ENCODE measurements at places on chromosomes 12 and 14. TPM values are rescaled to one million over a fixed set of nuclear protein-coding genes. Genes with fewer than 3 reads are reported as not detected.
A peak's percentile ranks its signal among the peaks of the same experiment; 100 is the strongest.

Gene TSPAN8
- total RNA-seq, result not detected

Gene FGF6
- not detected for total RNA-seq

Gene MYH6
- total RNA-seq, result not detected

Gene HOXC4
- total RNA-seq, result not detected

- DNase-seq, result no peak
Observed at GRCh38 chr12:72315858-72316257, 43.7 kb downstream of the TRHDE start.

- DNase-seq, result no peak
Observed at GRCh38 chr12:80509781-80510556, 65.9 kb downstream of the PTPRQ start.

Gene SERPINA5
- not detected for total RNA-seq

DNA sequence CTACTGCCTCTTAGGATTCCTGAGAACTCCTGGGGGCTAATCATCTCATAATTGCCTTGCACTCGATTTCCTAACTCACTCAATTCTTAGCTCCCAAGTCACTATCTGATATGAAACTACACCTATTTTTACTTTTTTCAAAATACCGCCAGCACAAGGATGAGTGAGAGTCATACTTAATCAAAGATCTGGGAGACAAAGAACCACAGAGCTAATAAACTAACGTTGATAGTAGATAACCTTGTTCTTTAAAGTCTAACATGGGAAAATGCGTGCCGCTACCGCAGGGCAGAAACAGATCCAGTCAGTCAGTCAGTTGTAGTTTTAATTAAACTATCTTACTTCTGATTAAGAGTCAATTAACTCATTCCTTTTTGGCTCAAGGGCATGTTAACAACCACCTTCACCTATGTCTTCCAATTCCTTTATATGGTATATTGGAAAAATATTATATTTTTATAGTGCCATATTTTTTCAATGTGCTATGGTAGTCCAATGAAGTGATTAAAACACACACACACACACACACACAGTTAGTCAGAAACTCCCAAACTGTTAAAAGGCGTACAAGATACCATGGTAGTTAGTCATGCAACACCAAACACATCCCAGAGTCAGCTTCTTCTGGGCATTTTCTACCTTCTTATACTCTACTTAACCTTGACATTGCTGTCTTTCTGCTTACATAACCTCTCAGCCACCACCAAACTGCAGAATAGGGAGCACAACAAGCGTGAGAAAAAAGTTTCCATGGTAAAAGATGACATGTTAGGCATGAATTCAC, 114.0 kb downstream of the KLHL28 start:
- no peak for DNase-seq

DNA sequence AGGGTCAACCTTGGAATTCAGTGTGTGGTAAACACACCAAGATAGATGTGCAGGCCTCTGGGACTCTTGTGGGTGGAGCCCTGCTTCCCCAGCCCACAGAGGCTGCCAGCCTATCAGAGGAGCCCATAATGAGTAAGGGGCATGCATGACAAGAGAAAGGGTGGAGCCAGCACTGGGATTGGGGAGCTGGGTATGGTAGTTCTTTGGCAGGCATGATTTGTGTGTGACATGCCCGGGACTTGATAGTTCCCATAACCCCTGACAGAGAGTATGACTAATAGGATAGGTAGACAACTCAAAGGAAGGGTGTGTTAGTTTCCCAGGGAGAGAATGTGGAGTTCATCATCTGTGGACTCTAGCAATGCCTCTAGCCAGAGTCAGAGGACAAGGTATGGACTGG, 143.0 kb downstream of the EMP1 start:
- no peak for DNase-seq

Gene TAS2R20
- 2.3 TPM for total RNA-seq

GRCh38 chr14:103104654-103105452, 10.3 kb downstream of the EXOC3L4 start:
- no peak for DNase-seq

DNA sequence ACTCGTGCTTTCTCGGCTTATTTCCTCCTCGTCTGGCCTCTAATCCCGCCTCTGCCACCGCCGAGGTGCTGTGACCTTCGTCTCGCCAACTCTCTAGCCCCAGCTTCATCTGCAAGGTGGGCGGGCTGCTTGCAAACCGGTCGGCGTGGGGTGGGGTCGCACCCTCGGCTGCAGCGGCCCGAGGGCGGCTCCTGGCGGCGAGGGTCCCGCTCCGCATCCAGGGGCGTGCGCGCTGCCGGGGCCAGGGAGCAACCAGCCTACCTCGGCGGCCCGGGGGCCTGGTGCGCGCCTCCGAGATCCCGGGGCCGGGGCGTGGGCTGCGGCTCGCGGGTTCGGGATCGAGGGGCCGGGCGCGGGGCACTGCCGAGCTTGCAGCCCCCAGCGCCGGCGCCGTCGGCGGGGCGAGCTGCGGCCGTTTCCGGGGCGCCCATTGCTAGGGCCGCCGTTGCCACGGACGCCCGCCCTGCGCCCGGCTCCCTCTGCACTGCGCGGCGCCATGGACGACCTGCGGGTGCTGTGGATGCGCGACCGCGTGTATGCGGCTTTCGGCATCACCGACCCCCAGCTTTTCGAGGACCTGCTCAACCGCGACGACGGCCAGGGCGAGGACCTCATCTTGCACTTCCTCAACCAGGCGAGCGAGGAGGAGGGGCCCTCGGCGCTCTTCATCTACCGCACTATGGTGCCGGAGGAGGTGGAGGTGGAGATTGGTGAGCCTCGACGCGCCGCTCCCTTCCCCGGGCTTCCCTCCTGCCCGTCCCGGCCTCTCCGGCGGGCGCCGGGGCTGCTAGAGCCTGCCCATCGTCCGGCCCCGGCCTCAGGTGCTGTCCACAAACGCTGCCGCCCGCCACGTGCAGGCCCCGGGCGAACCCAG, at the start of gene DNAH10:
TSS of gene DNAH10 (plus strand) at position 461 of the 874 bp plus-strand sequence. CDS start at position 497, 36 bp downstream.
- DNase-seq, result no peak

- no peak for DNase-seq
Observed at GRCh38 chr14:37544407-37544806, 50.6 kb downstream of the FOXA1 start.

Gene GZMB
- not detected for total RNA-seq

DNA sequence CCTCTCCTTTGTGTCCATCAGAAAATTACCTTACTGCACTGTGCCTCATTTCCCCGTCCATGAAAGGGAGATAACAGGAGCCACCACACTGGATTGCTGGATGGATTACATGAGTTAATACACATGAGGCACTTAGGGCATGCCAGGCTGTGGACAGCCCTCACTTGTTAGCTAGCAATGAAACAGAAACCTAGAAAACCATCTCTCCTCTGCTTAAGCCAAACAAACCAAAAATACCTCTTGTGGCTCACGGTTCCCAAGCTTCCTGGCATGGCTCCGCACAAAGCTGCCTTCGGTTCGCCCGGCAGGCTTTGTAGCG, 660 bp upstream of the HCFC2 start:
- DNase-seq, result no peak

Gene SLC15A4
- 29.3 TPM for total RNA-seq

DNA sequence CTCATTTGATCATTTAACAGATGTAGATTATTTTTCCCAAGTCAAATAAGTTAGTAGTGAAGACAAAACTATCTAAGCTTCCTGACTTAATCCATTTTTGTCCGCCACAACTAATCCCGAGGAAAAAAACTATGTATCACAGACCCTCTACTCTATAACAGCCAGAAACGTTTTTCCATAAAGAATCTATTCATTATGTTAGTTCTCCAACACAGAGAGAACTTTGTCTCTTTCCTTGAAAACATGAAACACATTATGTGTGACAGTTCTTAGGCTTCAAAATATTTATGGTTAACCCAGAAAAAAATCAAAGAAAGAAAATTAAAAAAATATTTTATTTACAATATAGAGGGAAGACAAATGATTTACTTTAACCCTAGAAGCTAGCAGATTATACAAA, 100.1 kb downstream of the PLEKHG7 start:
- no peak for DNase-seq

- no peak for DNase-seq
Observed at GRCh38 chr12:22990501-22990900, 365.5 kb downstream of the ETNK1 start.

DNA sequence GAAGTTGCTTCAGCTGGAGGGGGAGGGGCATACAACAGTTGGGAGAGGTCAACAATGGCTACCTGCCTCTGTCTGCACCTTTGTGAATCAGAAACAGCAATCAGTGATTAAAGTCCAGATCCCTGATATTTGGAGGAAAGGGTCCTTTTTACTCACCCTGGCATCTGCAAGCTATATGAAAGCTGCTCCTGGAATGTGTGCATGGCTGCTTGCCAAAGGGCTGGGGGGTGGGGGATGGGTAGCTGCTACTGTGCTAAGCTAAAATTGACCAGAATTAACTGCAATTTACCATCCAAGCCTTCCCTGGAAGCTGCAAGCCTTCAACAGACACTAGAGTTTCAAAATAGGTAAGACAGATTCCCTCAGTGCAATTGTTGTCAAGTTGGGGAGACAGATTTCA, 13.5 kb upstream of the GTF2A1 start:
- DNase-seq, result no peak

Gene OR4K14
- total RNA-seq, result not detected

- no peak for DNase-seq
Observed at GRCh38 chr12:39124768-39125167, 219.4 kb upstream of the CPNE8 start.

Gene EXOC3L4
- total RNA-seq, result not detected

- no peak for DNase-seq
Observed at GRCh38 chr14:79861111-79861510, 350.2 kb downstream of the DIO2 start.

Gene INF2
- total RNA-seq, result 124 TPM

Gene ARHGAP9
- 2.1 TPM for total RNA-seq

DNA sequence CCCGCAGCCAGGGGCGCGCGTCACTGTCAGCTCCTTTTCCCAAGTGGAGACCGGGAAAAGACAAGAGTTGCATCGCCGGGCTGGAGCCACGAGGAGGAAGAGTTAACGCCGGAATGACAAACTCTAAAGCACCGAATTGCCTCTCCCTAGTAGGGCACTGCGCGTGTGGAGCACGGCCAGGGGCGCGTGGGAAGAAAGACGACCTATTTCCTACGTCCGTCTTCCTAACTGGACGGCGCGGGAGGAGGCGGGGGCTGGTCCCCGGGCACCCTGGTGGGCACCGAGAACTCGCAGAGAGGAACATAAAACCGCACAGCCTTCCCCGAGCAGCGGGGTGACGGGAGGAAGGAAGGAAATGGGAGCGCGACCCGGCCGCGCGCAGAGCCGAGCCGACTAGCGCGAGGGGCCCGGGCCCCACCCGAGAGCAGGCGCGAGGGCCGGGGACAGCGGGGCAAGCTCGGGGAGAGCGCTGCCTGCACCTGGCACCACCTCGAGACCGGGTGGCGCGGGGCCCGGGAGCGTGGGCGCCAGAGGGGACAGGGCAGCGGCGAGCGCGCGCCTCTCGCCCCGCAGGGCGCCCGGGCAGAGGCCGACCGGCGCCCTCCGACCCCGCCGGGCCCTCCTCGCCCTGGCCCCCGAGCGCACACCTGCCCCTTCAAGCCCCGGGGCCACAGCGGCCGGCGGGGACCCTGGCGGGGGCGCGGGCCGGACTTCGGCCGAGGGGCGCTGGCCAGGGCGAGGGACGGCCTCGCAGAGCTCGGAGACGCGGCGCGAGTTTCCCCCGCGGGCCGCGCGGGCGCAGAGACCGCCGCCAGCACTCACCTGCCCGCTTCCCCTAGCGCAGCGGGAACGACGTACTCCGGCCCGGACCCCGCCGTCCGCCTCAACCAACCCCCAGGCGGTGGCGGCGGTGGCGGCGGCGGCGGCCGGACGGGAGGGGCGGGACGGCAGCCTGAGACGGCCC, at the start of gene SETD3:
TSS of gene SETD3 (minus strand) at position 954 of the 964 bp plus-strand sequence. CDS start 15,054 bp downstream, outside the sequence.
- peak; percentile 88 for DNase-seq

GRCh38 chr14:103737432-103738045, 21.9 kb downstream of the ZFYVE21 start:
- DNase-seq, result no peak

DNA sequence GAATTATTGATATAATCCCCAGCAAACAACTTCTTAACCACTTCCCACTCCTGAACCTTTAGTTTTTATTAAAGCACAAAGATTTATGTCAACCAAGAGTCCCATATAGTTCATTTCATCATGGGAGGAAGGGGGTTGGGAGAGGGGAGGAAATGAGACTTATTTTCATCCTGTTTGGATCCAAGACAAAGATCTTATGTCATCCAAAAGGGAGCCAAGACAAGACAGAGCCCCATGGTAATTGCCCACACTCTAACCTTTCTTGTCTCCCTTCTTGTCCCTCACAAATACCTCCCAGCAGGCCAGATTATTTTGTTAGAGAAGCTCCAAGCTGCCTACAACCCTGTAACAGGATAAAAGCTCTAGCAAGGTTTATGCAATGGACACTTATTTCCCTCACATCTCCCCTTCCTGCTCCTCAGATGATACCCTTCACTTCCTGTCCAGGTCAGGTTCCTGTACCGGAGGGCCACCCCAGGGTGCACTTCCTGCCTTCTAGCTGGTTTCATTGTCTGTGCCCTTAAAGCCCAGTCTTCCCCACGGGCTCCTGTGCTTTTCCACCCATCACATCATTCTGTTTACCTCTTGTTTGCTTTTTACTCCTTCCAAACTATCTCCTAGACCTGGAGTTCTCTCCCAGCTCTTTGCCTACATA, 123.7 kb upstream of the MDM1 start:
- no peak for DNase-seq

GRCh38 chr14:34172550-34173368, 221.9 kb upstream of the EGLN3 start:
- DNase-seq, result no peak

- no peak for DNase-seq
Observed at GRCh38 chr12:48216785-48217184, 13.7 kb upstream of the OR10AD1 start.

Gene ACTN1
- total RNA-seq, result 371 TPM

Gene KLRG1
- not detected for total RNA-seq

DNA sequence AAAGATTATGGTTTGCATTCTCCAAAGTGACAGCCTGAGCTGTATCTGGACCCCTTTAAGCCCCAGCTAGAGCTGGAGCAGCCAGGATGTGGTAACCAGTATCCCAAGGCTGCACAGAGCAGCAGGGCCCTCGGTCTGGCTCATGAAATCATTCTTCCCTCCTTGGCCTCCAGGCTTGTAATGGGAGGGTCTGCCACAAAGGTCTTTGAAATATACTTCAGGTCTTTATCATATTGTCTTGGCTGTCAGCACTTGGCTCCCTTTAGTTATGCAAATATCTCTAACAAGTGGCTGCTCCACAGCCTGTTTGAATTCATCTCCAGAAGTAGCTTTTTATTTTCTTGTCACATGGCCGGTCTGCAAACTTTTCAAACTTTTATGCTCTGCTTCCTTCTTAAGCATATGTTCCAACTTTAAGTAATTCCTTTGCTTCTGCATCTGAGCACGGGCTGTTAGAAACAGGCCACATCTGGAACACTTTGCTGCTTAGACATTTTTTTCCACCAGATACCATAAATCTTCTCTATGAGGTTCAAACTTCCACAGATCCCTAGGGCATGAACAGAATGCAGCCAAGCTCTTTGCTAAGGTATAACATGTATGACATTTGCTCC, 663.4 kb upstream of the MIS18BP1 start:
- no peak for DNase-seq

Data from osteocyte (in vitro differentiated cells).